ENCODE measurements at places on chromosomes 6 and 20.

GRCh38 chr20:19964289-19965265 lies 52.6 kb upstream of the NAA20 start:
- DNase-seq: no peak

DNA sequence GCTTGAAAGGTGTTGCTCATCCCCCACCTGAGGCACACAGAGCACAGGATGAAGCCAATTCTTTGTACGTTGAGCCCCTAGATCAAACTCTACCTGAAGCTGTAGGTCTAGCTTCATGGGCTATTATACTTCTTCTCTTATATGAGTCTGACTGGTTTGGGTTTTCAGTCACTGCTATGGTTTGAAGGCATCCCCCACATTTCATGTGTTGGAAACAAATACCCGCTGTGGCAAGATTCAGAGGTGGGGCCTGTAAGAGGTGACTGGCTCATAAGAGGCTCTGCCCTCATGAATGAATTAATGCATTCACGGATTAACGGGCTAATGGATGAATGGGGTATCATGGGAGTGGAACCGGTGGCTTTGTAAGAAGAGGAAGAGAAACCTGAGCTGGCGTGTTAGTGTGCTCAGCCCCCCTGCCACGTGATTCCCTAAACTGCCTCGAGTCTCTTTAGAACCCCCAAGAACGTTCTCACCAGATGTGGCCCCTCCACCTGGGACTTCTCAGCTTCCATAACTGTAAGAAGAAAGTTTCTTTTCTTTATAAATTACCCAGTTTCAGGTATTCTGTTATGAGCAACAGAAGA lies 39.2 kb downstream of the PREX1 start:
- no peak for DNase-seq

DNA sequence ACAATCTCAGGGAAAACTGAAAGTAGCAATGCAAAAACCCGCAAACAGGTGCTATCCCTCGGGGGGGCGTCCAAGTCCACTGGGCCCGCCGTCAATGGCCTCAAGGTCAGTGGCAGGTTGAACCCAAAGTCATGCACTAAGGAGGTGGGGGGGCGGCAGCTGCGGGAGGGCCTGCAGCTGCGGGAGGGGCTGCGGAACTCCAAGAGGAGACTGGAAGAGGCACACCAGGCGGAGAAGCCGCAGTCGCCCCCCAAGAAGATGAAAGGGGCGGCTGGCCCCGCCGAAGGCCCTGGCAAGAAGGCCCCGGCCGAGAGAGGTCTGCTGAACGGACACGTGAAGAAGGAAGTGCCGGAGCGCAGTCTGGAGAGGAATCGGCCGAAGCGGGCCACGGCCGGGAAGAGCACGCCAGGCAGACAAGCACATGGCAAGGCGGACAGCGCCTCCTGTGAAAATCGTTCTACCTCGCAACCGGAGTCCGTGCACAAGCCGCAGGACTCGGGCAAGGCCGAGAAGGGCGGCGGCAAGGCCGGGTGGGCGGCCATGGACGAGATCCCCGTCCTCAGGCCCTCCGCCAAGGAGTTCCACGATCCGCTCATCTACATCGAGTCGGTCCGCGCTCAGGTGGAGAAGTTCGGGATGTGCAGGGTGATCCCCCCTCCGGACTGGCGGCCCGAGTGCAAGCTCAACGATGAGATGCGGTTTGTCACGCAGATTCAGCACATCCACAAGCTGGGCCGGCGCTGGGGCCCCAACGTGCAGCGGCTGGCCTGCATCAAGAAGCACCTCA lies 166.3 kb downstream of the DTNBP1 start:
- DNase-seq: no peak

GRCh38 chr6:16332175-16332542 lies 93.8 kb downstream of the GMPR start:
- peak; percentile 24 for DNase-seq

- no peak for DNase-seq
Measured at GRCh38 chr6:124420116-124420840, 542.0 kb upstream of the RNF217 start.

GRCh38 chr6:111715321-111715720 lies 109.6 kb upstream of the TRAF3IP2 start:
- no peak for DNase-seq

DNA sequence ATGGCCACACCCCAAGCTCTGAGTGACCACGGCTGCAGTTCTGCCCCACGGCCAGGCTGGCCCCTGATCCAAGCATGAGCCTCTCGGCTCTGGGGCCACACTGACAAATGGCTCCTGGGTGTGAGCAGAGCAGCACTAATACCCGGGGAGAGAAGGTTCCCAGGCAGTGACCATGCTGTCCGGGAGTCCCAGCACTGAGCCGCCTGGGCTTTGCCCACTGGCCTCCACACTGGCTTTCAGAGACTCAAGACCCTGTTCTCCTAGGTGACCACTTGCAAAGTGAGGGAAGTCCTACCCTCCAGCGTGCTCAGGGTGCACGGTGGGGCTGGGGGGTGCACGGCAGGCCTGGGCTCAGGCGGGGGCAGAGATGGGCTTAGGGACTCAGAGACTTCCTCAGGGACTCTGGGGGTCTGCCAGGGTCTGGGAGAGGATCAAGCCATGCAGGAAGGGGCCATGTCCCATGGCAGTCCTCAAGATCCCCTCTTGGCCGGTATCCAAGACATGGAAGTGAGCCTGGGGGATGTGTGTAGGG lies 220.2 kb upstream of the RNF24 start:
- DNase-seq: no peak

DNA sequence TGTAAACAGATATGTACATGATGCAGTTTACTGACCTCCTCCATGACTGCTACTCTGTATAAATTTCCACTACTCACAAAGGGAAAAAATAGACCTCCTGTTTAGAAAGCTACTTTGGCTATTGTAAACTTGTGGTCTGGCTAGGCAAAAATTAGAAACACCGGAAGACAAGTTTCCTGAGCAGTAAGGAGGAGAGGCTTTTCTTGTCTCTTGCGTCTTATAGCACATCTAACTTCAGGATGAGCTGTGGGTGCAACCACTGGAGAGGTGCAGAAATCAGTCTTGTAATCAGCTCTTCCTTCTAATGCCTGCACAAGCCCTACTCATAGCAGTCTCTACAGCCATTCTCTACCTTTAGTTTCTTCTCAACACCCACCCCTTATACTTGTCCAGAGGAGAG lies 296.5 kb upstream of the SLC35B3 start:
- DNase-seq: no peak

- no peak for DNase-seq
Measured at GRCh38 chr20:46582648-46583047, 32.2 kb upstream of the OCSTAMP start.

GRCh38 chr20:38941726-38942389 lies 15.6 kb downstream of the FAM83D start:
- DNase-seq: no peak

DNA sequence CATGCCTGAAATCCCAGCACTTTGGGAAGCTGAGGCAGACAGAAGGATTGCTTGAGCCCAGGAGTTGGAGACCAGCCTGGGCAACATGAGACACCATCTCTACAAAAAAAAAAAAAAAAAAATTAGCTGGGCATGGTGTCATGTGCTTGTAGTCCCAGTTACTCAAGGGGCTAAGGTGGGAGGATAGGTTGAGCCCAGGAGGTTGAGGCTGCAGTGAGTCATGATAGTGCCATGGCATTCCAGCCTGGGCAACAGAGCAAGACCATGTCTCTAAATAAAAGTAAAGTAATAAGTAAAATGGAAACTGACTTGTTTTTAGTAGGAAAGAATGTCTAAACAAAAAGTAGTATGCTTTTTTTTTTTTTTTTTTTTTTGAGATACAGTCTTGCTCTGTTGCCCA lies 240.7 kb downstream of the ARID1B start:
- no peak for DNase-seq

GRCh38 chr6:3367630-3368029 lies 89.2 kb downstream of the SLC22A23 start:
- no peak for DNase-seq

DNA sequence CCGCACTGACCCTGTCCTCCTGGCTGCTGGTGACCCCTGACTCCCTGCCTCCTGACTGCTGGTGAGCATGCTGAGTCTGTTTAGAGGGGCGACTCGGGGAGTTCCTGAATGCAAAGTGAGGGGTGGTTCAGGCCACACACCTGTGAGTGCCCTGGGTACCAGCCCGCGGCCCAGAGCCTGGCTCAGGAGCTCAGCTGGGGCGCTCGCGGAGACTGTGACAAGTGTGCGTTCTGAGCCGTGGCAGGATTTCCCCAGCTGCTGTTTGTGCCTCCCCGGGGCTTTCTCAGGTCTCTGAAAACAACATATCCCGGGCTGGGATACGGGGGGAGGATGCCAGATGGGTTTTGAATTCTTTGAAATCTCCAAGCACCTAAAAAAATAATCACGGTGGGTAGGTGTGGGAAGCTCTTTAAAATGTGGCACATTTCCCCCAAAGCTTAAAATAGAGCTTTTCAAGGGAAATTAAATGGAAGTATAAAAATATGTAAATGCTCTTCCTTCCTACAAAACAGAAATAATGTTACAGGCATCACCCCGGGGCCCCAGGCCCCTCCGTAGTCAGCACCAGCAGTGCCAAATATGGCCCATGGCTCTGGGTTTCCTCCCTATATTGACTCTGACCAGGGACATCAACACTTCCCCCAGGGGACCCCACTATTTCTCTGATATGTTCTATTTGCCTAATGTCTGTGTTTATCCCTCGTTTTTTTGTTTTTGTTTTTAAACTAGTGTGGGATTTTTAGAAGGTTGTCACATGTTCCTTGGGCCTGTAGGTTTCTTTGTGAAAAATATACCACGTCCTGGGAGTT lies 49.9 kb upstream of the TAGAP start:
- no peak for DNase-seq

DNA sequence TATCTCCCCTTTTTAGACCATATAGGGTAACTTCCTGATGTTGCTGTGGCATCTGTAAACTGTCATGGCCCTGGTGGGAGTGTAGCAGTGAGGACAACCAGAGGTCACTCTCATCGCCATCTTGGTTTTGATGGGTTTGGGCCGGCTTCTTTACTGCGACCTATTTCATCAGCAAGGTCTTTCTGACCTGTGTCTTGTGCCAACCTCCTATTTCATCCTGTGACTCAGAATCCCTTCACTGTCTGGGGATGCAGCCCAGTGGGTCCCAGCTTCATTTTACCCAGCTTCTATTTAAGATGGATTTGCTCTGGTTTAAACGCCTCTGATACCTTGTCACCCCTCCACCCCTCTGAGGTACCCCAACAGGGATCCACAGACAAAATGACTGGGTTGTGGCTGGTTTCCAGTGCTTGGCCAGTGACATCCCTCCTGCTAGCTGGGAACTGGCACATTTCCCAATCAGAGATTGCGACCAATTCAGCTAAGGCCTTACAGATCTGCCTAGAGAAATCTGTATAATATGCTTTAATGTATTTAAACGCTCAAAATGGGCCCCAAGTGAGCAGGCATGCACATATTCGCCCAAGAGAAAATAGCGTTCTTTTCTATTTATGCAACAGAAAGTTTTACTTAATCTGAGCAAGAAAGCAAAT lies 315.6 kb upstream of the QKI start:
- no peak for DNase-seq

DNA sequence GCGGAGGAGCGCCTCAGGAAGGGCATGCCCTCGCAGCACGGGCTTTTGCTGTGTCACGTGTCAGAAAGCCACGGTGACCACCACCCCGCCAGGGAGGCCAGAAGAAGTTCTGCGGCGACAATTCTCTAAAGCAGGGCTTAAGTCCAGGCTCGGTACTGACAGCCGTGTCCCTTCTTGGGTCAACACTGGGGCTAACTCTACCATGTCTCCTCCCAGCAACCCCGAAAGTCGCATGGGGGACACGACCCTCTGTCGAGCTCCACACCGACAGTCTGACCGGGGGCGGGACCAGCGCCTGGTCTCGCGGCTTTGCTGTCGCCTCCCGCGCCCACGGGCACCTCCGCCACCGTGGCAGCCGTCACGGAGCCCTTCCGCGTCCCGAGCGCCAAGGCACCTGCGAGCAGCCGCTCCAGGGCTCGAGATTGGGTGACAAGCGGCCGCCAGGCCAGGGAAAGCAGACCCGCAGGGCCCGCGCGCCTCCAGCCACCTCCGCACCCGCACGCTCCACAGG lies 534 bp downstream of the NANP start:
- no peak for DNase-seq

- no peak for DNase-seq
Measured at GRCh38 chr20:25460566-25461280, 53.2 kb downstream of the GINS1 start.

GRCh38 chr6:165245701-165246100 lies 63.7 kb downstream of the C6orf118 start:
- no peak for DNase-seq

DNA sequence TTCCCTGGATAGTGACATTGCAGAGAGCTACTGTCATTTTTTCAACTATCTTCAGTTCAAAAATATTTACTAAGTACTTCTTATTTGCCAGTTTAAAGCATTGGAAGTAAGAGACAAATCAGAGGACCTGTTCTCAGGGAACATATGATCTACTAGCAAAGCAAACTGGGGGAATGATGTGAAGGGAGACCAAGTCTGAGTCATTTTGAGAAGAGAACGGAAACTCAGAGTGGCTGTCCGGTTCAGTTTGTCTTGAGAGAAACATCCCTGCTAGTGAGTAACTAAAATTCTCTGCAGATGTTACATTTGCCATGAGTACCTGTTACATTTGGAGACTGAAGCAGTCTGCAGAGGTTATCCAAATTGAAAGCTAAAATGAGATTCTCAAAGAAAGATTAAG lies 118.3 kb downstream of the KCNQ5 start:
- DNase-seq: no peak

DNA sequence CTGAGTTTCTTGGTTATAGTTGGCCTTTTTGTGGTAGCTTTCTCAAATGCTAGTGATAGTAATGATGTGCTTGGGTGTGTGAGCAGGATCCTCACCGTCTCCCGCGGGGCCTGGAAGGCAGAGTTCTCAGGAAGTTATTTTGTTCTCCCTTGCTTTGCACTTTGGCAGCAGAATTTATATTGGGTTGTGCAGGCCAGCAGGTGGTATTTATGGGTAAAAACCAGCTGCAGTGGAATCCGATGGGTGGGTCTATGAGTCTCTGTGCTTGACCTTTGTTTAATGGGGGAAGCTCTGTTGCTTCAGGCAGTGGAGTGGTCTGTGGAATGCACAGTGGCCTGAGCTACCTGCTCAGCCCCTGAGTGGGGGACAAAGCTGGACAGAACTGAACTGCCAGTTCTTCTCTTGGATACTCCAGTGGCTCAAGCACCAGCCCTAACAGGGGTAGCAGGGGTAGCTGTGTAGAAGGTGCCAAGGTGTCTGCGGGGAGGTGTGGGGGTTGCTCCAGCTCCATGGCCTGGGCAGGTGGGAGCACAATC lies 27.3 kb downstream of the IGF2R start:
- no peak for DNase-seq

- no peak for DNase-seq
Measured at GRCh38 chr6:133787122-133787521, 101.8 kb upstream of the TCF21 start.

DNA sequence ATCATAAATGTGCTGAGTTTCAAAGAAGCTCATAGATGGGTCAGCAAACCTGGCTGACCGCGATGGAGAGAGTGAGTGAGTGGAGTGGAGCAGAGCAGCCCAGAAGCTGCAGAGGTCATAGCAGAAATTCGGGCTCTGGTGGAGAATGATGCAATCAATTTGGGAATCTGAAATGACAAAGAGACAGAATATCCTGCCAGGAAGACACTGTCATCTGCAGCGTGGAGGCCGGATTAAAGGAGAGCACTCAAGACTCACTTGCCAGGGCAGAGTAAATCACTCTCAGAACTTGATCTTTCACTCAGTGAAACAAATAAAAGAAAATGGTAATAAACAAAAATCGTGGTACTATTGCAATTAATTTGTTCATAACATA lies 109.6 kb upstream of the RREB1 start:
- no peak for DNase-seq

- DNase-seq: no peak
Measured at GRCh38 chr6:106187424-106187982, 101.4 kb downstream of the PRDM1 start.

- no peak for DNase-seq
Measured at GRCh38 chr6:150937132-150937906, 71.8 kb downstream of the MTHFD1L start.
